ENCODE measurements at places on chromosomes 7 and 10.
A peak's percentile ranks its signal among the peaks of the same experiment; 100 is the strongest.

GRCh38 chr10:72821606-72822005, 71.9 kb upstream of the OIT3 start:
- DNase-seq: no peak

GRCh38 chr7:91427051-91427450, 162.8 kb downstream of the FZD1 start:
- no peak for DNase-seq

- DNase-seq: no peak
Measured at GRCh38 chr10:60955957-60956425, 12.0 kb upstream of the RHOBTB1 start.

DNA sequence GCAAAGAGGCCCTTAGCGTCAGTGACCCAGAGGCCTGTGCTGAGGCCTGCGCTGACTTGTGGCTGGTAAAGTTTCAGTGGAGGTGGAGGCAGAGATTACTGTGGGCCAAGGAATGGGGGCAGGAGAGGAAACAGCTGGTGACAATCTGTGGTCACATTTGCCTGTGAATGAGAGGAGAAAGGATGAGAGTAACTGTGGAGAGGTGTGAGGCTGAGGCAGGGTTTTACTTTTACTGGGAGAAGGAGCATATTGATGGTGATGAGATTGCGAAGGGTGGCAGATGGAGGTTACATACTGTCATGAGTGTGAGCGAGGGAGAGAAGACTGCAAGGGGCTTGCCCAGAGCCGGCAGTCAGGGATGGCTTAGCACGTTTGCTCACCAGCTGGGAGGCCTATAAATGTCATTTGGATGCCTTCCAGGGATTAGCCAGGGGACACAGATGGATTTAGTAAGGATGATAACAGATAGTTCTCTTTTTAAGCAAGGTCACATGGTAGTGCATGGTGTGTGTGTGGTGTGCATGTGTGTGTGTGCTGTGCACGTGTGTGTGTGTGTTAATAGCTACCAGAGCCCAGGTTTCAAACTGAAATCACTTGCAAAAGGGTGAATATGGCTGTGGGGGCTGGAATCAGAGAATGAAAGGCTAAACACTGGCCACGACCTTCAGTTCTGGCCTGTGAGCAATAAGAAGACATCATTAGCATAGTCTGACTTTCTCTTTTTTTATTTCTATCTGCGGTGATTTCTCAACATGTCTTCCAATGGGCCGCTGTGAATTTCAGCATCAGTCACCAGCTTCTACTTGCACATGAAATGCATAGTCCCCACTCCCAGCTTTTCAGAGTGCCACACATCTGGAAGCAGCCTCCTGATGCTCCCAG, 291.5 kb upstream of the ZNF32 start:
- no peak for DNase-seq

GRCh38 chr7:63012633-63013183, 985.9 kb upstream of the ZNF722 start:
- no peak for DNase-seq

- no peak for DNase-seq
Measured at GRCh38 chr7:80410081-80410480, 101.8 kb downstream of the GNAT3 start.

- no peak for DNase-seq
Measured at GRCh38 chr10:43880160-43880559, 231.5 kb upstream of the ZNF32 start.

GRCh38 chr10:53356616-53357349, 584.2 kb upstream of the MBL2 start:
- no peak for DNase-seq

GRCh38 chr7:100680576-100681271, 7.2 kb downstream of the GNB2 start:
- no peak for DNase-seq

GRCh38 chr7:154916381-154916780, 86.5 kb downstream of the PAXIP1 start:
- no peak for DNase-seq

GRCh38 chr7:74398426-74398825, 55.3 kb upstream of the GTF2IRD1 start:
- no peak for DNase-seq

DNA sequence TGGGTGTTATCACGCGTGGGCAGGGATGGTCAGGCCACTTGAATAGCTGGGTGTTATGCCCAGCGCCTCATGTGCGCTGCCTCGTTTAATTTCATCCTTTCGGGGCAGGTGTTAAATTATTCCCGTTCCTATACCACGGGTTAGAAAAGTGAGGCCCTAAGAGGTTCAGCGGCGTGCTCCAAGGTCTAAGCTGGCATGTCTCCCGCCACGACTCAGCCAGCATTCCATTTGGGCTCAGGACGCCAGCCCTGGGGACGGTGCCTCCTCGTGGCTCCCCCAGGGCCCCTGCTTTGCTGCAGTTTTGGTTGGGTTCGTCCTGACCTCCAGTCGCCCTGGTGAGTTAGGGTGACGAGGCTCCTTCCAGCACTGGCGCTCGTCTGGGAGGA, 124.5 kb downstream of the TRRAP start:
- DNase-seq: no peak

DNA sequence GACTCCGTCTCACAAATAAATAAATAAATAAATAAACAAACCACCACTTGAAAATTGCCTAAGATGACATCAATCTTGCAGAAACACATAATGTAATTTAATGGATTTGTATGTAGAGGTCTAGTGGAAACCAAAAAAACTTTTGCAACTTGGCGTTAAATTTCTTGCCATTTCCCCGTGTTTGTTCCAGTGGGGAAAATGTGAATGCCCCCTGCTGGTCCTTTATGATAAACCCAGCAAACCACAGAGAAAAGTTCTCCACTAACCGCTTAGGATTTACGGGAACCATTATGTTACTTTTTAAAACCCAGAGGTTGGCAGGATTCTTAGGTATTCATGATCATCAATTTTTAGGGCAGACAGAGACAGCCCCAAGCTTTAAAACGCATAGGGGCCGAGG, 32.5 kb downstream of the LAMB4 start:
- DNase-seq: no peak

GRCh38 chr10:33938001-33938400, 603.5 kb upstream of the NRP1 start:
- DNase-seq: no peak

DNA sequence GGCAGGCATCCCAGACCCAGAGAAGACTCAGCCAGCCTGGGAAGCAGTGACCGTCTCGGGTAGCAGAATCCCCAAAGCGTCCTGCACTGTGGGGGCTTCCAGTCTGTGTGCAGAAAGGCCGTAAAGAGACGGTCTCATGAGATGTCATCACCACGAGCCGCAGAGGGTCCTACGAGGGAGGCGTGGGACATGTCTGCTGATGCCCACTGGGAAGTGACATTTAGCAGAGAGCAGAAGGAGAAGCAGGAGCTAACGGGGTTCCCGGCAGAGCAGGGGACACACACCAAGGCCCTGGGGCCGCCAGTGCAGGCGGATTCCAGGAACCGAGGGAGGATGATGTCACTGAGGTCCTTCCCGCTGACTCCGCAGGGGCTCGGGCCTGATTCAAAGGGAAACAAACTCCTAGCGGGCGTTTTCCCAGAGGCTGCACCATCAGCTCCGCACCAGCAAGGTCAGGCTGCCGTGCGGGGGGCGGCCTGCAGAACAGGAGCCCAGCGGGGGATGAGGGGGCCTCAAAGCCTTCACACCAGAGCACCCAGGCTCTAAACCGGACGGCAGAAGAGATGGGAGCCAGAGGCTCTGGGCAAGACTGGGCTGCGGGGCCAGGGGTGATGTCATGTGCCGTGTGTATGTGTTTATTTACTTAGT, 85.4 kb upstream of the PDGFA start:
- DNase-seq: no peak

GRCh38 chr7:108511939-108512338, 14.0 kb downstream of the PNPLA8 start:
- no peak for DNase-seq

- DNase-seq: no peak
Measured at GRCh38 chr7:134947831-134948230, 38.5 kb upstream of the AGBL3 start.

- no peak for DNase-seq
Measured at GRCh38 chr7:105532709-105533460, 884 bp downstream of the RINT1 start.

GRCh38 chr10:125694883-125695282, 11.9 kb upstream of the TEX36 start:
- no peak for DNase-seq

DNA sequence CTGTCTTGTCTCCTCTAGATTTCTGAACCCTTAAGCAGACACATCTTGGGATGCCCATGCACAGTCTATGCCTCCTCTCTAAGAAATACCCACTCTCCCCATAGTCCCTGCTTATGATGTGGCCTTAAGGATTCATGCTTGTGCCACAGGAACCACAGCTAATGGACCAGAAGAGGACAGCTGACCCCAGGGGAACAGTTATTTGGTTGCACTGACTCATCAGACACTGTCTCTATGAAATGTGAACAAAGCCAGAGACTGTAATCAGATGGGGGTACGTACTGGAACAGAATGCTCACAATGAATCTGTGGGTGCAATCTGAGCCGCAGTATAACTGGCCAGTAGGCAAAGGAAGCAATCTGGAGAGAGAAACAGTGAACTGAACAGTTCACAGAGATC, 121.9 kb downstream of the USP6NL start:
- no peak for DNase-seq

DNA sequence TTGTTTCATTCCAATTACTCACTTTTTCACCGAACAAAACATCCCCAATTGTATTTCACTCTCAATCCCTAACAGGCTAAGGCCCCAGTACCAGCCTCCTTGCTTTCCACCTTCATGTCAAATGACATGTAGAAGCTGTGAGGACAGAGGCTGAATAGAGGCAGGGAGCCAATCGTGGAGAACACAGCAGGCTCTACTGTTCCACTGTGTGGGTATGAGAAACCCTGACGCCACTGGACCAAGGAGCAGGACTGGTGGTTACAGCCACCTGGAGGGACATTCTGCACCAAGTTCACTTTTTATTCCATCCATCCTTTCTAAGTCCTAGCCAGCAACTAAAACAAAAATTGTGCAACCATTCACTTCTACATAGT, 502.8 kb downstream of the SORCS1 start:
- no peak for DNase-seq

DNA sequence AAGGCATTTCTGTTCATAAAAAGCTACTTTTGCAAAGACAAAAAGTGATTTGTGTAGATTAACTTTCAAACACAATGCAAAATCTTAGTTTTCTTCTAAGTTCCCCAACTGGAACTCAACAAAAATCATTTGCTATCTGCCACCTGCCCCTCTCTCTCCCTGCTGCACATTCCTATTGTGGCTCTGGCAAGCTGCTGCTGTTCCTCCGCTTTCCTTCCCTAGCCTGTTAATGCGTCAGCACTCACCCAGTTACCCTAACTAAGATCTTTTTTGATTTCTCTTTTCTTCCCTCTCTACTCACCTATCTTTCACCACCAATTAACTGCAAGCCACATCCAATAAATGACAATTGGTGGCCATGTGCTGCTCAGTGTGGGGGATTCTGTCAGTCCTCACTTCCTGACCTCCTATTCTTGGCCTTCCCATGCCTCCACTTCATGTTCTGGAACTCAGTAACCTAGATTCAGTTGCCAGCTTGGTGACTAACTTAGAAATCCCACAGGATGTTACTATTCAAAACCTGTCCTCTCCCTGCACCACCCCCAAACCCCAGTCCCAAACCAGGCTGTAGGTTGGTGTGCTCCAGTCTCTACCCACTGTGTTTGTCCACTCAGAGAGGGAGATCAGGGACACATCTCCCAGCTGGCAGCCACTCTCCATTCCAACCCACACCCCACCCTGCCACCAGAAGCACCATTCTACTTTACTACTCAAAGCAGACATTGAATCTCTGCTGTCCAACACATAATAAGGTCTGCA, 140.2 kb upstream of the CTTNBP2 start:
- no peak for DNase-seq

DNA sequence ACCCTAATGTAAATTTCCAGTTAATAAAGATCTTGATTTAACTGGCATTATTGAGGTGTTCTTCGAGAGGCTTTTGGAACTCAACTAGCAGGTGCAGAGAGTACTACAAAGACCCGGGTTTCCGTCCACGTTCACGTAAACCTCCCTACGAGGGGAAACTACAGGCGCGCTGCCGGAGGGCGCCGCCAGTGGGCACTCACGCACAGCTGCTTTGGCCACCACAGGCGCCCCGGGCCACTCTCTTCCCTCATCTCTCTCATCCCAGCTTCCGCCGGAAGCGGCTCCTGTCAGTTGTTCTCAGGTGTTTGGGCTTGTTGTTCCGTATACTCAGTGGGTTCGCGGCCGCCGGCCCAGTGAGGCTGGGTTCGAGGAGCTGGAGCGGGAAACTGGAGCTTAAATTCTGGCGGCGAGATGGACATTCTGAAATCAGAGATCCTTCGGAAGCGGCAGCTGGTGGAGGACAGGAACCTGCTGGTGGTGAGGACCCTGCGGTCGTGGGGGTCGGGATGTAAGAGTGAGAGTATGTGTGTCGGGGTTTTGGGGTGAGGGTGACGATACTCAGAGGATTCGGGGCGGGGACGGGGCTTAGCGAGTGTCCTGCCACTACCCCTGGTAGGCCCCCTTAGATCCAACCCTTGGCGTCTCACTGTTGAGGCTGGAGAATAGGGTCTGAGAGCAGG, at the start of gene PRPF18:
TSS of gene PRPF18 (plus strand) at position 290 of the 680 bp plus-strand sequence. CDS start at position 412, 122 bp downstream.
- DNase-seq: peak; percentile 88

DNA sequence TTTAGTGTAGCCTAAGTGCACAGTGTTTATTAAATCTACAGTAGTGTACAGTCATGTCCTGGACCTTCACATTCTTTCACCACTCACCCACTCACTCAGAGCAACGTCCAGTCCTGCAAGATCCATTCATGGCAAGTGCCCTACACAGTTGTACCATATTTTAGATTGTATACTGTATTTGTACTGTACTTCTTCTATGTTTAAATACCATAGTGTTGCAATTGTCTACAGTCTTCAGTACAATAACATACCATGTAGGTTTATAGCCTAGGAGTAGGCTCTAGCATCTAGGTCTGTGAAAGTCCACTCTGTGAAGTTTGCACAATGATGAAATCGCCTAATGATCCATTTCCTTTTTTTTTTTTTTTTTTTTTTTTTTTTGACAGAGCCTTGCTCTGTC, 12.0 kb downstream of the EEPD1 start:
- no peak for DNase-seq

GRCh38 chr10:113957013-113957412, 86.7 kb upstream of the ADRB1 start:
- DNase-seq: no peak

DNA sequence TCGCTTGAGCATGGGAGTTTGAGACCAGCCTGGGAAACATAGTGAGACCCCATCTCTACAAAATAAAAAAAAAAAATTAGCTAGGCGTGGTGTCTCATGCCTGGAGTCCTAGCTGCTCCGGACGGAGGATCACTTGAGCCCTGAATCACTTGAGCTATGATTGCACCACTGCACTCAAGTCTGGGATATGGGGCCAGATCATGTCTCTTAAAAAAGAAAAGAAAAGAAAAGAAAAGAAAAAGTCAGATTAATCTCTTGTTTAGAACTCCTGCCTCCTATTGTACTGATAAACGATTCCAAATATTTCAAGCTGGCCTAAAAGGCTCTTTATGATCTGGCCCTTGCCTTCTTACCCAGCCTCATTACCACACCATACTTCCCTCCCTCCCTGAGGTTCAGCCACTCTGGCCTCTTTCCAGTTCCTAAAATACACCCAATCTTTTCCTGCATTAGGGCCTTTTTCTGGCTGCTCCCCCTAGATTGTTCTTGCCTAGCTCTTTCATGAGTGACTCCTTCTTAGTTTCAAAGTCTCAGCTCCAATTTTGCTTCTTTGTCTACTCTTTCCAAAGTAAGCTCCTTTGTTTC, 41.7 kb downstream of the VCL start:
- DNase-seq: no peak

GRCh38 chr7:78134256-78134655, 335.7 kb downstream of the PHTF2 start:
- DNase-seq: no peak

GRCh38 chr10:103244666-103245271, 918 bp upstream of the RPEL1 start:
- DNase-seq: peak; percentile 7

- no peak for DNase-seq
Measured at GRCh38 chr10:97531401-97531986, 32.8 kb downstream of the UBTD1 start.

Measured in NCI-H1436 (cell line).